ENCODE measurements at places on chromosomes 12 and 14.

DNA sequence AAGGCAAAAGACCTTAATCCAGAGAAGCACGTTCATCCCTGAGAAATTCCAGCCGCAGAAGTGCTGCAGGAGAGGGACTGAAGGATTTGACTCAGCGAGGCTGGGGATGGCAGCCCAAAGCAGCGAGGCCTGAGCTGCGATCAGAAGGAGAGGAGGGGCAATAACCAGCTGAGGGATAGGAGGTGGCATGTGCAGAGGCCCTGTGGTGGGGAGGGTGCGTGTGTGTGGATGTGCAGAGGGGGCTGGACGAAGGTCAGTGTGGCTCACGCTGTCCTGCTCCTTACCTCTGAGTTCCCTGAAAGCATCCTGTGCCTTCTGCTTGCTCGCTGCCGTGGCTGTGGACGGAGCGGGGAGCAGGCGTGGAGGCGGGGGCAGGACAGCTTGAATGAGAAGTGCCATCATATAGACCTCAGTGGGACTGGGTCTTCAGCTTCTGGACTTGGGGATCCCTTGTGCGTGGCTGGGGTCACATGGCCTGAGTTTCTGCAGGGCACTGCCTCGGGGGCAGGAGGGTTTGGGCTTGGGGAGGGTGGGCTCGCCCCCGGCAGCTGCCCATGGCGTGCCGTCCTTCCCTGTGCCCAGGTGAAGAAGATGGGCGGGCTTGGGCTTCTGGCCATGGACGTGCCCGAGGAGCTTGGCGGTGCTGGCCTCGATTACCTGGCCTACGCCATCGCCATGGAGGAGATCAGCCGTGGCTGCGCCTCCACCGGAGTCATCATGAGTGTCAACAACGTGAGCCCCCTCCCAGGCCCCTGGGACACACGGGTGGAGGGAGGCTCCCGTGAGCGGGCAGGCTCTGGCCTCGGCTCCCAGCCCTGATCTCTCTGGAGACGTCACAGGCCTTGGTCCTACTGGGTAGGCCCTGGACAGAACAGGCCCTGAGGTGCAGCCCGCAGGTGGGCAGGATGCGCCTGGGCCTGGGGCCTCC is 11.0 kb downstream of the ACADS start:
- no peak for DNase-seq

- DNase-seq: no peak
Measured at GRCh38 chr12:49673446-49674317, 33.5 kb downstream of the FMNL3 start.

GRCh38 chr12:113850309-113851056 is 115.6 kb downstream of the RBM19 start:
- DNase-seq: no peak

GRCh38 chr12:109153821-109154441 is 37.5 kb downstream of the ACACB start:
- DNase-seq: no peak

GRCh38 chr12:131057211-131057721 is 103.6 kb downstream of the ADGRD1 start:
- no peak for DNase-seq

- DNase-seq: no peak
Measured at GRCh38 chr12:68271346-68271745, 17.9 kb upstream of the IL22 start.

DNA sequence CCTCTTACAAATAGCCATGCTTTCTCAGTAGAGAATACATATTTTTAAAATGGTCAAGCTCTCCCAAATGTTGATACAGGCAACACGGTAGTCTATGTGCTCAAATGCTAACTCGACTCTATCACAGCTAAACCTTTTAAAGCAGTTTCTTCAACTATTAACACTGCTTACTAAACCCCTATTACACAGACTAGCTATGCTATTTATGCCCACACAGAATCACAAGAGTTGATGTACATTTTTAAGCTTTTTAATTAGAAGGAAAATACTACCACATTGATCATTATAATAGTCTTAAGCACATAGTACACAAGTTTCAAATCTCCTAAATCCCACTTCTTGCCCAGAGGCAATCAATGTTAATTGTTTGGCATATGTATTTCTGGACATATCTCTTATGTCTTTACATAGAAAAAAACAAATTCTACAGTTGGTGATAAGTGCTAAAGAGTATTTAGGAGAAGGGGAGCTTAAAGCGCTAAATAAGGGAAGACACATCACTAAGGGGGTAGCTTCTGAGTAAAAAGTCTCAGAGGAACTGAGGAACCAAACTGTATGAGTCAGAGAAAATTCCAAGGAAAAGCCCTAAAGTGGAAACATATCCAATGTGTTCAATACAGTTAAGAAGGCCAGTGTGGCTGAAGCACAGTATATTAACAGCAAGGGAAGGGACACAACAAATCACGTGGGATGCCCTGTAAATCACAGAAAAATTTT is 13.7 kb downstream of the HNRNPC start:
- no peak for DNase-seq

Data from suppressor macrophage (primary cell).